ENCODE measurements at places on chromosomes 4 and X. TPM values are rescaled to one million over a fixed set of nuclear protein-coding genes. Genes with fewer than 3 reads are reported as not detected.

DNA sequence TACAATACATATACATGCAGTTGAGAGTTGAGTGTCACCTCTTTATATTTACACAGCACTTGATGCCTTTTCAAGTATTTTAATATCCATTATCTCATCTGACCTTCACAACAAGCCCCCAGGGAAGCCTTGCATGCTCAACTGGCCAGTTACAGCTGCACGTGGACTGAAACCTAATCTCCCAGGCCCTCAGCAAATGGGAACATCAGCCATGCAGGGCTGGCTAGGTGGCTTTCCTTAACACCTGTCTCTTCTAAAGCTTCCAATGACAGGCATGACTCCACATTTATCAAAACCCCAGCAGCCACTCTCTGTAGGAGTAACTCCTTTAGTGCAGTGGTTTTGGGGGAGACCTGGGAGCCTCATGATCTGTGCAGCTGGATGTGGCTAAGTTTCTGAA is 56.4 kb downstream of the PHKA2 start:
- DNase-seq: no peak

- DNase-seq: no peak
Observed at GRCh38 chr4:100420571-100420970, 97.3 kb downstream of the EMCN start.

DNA sequence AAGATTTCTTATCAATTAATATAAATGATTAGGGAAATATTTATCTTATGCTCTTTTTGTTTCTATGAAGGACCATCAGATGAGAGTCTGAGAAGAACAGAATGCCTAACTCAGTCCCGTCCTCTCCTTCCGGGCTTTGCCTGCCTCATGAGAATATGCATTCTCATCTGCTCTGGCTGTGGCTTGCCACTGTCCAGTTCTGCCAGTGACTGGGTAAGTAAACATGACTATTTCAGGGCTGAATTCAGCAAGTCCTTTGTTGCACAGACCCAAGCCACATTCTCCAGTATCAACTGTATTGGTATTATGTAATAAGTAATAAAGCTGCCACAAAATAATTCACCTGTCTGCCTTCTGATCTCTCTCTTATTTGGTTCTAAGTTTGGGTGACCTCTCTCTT is 110.7 kb downstream of the WDFY3 start:
- no peak for DNase-seq

DNA sequence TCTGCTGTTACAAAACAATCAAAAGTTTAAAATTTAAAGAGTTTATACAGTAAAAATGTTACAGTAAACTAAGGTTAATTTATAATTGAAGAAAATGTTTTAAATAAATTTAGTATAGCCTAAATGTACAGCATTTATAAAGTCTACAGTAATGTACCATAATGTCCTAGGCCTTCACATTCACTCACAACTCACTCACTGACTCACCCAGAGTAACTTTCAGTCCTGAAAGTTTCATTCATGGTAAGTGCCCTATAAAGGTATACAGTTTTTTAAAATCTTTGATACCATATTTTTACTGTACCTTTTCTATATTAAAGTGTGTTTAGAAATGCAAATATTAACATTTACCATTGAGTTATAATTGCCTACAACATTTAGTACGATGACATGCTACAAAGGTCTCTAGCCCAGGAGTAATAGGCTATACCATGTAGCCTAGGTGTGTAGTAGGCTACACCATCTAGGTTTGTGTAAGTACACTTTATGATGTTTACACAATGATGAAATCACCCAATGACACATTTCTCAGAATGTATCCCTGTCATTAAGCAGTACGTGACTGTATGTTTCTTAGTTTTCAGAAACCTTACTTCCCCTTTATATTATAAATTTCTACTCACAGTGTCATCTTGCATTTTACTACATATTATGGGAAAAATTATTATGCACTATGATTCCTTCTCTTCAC is 320.8 kb downstream of the ADAM29 start:
- DNase-seq: no peak

CUL4B gene
- 37.3 TPM for total RNA-seq

GRCh38 chrX:65750674-65751469 is 83.4 kb downstream of the MSN start:
- DNase-seq: no peak

CD38 gene
- total RNA-seq: 8.5 TPM

FRMPD3 gene
- total RNA-seq: 0.24 TPM

F9 gene
- not detected for total RNA-seq

LINC00632 gene
- 173 TPM for total RNA-seq

GRCh38 chrX:143894938-143895337 is 11.1 kb downstream of the UBE2NL start:
- no peak for DNase-seq

Measured in lower lobe of right lung (tissue), 2 donors.